Thymus (tissue), 14 donors: ENCODE measurements at places on chromosomes 2 and 18. TPM values are rescaled to one million over a fixed set of nuclear protein-coding genes. Genes with fewer than 3 reads are reported as not detected.
A peak's percentile ranks its signal among the peaks of the same experiment; 100 is the strongest.

Gene FAP
- 1.5 TPM for total RNA-seq

Gene CAB39
- 53.2 TPM for total RNA-seq

Gene SLC5A7
- 0.05 TPM for total RNA-seq

GRCh38 chr2:72803151-72803550 is 22.7 kb downstream of the EXOC6B start:
- no peak for DNase-seq

DNA sequence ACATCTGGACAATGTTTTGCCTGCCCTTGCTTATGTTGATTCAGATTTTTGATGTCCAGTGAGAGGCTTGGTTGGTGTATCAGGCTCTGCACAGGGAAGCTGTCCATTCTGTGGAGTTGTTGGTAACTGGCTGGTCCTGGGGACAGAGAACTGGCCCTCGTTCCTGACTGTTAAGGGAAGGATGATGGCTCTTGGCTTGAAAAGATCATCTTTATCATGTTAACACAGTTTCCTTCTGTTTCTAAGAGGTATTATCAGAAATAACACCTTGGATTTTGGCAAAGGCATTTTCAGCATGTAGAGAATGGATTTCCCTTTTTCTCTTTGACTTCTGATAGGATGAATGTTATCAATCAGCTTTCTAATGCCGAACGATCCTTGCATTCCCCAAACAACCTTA is 19.3 kb downstream of the STK25 start:
- DNase-seq, result no peak

GRCh38 chr18:13500227-13500865 is 226.0 kb downstream of the FAM210A start:
- DNase-seq, result peak; percentile 57

DNA sequence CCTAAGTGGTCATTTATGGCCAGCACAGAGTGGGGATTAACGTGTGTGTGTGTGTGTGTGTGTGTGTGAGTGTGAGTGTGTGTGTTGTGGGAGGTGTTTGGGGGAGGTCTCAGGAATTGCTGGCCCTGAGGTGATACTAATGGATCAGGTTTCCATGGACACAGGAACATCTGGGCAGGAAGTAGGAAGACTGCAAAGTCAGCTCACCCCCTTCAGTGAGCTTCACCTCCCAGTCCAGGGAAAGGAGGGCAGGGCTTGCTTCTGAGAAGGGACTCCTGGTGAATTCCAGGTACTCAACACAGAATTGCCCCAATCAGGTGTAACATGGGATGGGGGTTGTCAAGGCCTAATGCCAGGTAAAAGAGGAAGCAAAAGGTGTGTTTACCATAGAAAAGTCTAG is 30.3 kb upstream of the IL1R1 start:
- no peak for DNase-seq

DNA sequence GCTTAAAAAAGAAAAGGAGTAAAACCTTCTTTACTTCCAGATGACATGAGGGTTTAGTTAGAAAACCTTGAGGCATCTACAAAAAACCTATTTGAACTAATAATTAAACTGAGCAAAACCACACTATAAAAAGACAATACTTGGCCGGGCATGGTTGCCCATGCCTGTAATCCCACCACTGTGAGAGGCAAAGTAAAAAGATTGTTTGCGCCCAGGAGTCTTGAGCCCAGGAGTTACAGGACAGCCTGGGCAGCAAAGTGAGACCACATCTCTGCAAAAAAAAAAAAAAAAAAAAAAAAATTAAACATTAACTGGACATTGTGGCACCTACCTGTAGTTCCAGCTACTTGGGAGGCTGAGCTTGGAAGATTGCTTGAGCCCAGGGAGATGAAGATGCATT is 502.8 kb upstream of the LRRTM4 start:
- DNase-seq, result no peak

GRCh38 chr2:226037526-226037925 is 638.0 kb downstream of the NYAP2 start:
- DNase-seq, result no peak

- no peak for DNase-seq
Measured at GRCh38 chr2:226761195-226761583, 38.4 kb downstream of the IRS1 start.

DNA sequence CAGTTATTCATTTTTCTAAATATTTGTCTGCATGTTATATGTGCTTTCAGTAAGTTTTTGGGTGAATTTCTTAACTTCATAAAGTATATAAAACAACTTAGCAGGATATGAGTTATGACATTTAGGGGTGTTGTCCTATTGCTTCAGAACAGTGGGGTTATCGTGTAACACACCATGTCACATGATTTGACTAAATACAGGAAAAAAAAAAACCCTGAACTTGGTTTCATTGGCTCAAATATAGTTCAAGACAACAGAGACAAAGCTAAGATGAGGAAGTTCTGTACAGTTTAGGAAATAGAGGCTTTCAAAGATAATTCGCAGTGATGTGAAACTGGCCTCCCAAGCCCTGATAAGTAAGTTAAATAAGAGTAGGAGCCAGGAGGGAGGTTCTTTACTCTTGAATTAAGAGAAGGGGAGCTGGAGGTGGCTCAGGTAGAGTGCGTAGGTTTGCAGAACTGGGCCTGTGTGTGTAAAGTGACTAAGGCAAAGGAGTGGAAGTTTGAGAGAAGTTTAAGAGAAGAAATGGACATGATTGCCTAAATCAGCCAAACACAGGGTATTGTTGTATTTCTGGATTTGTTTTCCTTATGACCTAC is 53.9 kb downstream of the LIMS1 start:
- DNase-seq, result no peak

- no peak for DNase-seq
Measured at GRCh38 chr18:55110436-55110835, 151.2 kb upstream of the CCDC68 start.

GRCh38 chr18:22307528-22307927 is 110.2 kb downstream of the CTAGE1 start:
- no peak for DNase-seq

GRCh38 chr2:129460299-129461198 is 518.9 kb upstream of the RAB6C start:
- no peak for DNase-seq

DNA sequence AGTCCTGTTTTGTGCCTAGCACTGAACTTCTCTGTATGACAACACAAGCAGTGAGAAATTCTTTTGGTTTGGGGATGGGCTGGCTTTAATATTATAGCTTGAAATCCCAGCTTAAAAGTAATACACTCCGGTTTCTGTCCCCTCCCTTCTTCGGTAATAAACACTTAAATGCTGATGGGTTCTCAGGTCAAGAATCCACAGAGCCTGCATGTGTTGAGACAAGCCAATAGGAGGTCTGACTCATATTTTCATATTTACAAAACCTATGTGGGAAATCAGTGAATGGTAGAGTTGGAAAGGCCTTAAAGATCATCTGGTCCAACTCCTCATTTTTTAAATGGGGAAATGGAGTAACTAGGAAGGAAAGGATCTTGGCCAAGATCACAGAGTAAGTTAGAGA is 47.5 kb downstream of the VSNL1 start:
- DNase-seq, result no peak

DNA sequence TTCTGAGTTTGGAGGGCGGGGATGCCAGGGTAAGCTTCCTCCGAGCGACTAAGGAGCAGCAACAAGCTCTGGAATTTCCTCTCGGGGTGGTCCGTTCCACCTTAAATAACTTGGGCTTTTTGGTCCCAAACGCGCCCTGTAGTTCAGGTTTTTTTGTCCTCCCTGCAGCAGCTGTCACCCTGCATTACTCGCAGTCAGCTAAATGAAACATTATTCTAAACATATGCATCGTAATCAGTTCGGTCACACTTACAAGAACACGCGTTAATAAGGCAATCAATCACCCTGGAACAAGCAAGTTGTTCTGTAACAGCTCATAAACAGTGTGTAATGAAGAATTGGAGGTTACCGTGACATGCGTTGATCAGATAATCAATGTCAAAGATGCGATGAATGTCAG is 8.3 kb downstream of the EVX2 start:
- no peak for DNase-seq

DNA sequence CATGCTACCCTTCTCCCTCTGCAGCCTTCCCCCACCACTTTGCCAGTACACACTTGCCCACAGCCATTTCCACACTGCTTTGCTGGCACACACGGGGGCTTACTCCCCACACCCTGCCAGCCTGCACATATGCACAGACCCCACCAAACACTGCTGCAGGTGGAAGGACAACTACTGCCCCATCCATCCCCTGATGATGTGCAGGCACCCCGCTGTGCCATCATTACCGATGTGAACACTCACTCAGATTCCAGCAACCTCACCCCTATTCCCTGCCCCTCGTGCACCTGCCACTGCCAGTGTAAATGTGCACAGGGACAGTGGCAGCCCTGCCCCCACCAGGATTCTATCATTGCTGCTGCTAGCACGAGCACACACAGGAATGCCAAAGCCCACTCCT is 1400.8 kb upstream of the DDX18 start:
- DNase-seq, result no peak

DNA sequence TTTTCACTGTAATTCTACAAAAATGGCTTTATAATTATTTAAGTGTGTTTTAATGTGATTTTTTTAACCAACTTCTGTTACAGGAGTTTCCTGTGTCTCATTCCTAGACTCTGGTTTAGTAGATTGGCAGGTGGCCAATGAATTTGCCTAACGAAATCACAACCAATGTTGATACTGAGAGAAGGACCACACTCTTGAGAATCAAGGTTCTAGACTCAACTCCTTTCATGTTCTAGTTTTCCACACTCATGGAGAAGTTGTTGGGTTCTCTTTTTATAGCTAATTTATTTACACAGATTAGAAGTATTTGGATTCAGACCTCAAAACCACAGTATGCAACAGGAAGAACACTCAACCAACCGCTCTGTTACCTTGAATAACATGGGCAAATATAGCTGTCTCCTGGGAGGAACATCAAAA is 22.6 kb upstream of the USP34 start:
- no peak for DNase-seq

GRCh38 chr2:149387411-149387810 is 57.0 kb downstream of the LYPD6 start:
- no peak for DNase-seq
